H4 (cell line): ENCODE measurements at places on chromosomes 7 and 10. TPM values are rescaled to one million over a fixed set of nuclear protein-coding genes. Genes with fewer than 3 reads are reported as not detected.
A peak's percentile ranks its signal among the peaks of the same experiment; 100 is the strongest.

- DNase-seq = peak; percentile 82
Observed at GRCh38 chr7:36473454-36474282, 84.0 kb downstream of the ANLN start.

GRCh38 chr7:151383638-151384351 lies 26.0 kb downstream of the WDR86 start:
- no peak for DNase-seq

DNA sequence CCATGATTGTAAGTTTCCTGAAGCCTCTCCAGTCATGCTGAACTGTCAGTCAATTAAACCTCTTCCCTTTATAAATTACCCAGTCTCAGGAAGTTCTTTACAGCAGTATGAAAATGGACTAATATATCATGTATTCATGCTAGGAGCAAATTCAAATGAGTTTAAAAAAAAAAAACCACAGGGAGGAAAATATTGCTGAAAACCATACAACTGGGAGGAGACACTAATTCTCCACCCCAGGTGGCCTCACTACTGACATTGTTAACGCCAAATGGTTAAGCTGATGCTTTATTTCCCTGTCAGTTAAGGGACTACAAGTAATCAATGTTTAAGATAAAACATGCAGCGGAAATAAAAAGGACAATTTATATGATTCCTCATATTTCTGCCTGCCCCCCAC lies 55.1 kb downstream of the PDE1C start:
- DNase-seq = no peak

The PIP4K2A gene
- 10.8 and 28.5 TPM in 2 replicates for total RNA-seq

The GDF2 gene
- total RNA-seq = not detected in 2 replicates

DNA sequence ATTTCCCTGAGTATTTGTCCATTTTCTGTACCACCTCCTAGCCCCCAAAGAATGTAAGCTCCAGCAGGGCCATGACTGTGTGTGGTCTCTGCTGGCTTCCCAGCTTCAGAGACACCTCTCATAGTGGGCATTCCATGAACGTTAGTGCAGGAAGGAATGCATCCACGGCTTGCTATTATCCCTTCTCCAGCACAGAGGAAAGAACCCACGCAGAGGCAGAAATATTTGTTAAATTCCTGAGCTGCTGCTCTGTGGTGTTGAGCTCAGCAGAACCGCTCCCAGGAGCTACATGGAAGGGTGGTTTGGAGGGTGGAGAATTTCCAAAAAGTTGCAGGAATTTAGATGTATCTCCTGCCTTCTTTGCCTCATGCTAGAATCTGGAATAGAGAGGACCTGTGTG lies 275.2 kb downstream of the POU6F2 start:
- DNase-seq = no peak

The TET1 gene
- total RNA-seq = 2.0 TPM in 2 replicates

The ADIRF gene
- not detected in 2 replicates for total RNA-seq

GRCh38 chr7:108498481-108498880 lies 27.5 kb downstream of the PNPLA8 start:
- no peak for DNase-seq

The HOGA1 gene
- total RNA-seq = 0.97 and 1.3 TPM in 2 replicates

DNA sequence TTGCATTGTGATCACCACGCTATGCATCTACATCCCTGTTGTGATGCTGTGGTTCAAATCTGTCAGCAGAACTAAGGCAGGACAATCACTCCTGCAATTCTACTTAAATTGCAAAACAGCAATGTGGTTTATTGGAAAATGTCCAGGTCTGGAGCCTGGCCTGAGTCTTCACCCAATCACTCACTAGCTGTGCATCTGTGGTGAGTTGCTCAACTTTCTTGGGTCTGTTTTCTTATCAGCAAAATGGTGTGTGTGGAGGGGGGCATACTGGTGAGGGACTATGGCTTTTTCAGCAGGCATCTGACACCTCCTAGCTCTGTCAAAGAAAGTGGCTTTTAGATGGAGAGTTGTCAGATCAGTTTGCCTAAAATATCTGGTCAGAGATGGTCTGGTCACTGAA lies 108.3 kb upstream of the FEZF1 start:
- peak; percentile 63 for DNase-seq

The CNPY4 gene
- total RNA-seq = 31.9 and 33.1 TPM in 2 replicates

The PGAM2 gene
- total RNA-seq = not detected in 2 replicates

The PRR15 gene
- 0.58 and 1.2 TPM in 2 replicates for total RNA-seq

The CCL24 gene
- total RNA-seq = not detected in 2 replicates

GRCh38 chr7:1055491-1055955 lies 11.2 kb downstream of the GPR146 start:
- no peak for DNase-seq

The SEMA4G gene
- 0.27 and 0.89 TPM in 2 replicates for total RNA-seq

DNA sequence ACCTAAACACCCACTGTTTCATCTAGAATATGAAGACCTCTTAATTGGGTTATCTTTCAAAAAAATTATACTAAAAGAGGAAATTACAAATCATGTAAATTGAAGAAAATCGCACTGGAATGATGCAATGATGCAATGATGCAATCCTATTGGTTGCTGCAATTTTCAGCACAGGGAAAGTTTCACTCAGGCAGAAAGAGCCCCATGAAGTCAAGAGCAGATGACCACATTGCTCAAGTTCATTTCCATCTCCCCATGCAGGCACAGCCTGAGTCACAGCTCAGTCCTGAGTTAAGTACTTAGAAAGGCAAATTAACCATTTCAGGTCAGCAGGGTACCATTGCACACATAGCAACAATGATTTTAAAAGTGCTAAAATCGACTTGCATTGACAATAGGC lies 180.3 kb upstream of the MYO3A start:
- DNase-seq = peak; percentile 56

DNA sequence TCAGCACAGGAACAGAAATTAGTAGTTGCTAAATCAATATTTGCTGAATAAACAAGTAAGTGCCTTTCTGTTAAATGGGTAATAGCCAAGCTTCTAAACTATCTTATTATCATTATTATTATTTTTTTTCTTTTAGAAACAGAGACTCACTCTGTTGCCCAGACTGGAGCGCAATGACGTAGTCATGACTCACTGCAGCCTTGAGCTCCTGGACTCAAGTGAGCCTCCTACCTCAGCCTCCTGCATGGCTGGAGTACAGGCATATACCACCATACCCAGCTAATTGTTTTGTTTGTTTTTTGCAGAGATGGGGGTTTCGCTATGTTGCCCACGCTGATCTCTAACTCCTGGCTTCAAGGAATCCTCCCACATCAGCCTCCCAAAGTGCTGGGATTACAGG lies 12.3 kb upstream of the ELN start:
- no peak for DNase-seq

The SHH gene
- not detected in 2 replicates for total RNA-seq

DNA sequence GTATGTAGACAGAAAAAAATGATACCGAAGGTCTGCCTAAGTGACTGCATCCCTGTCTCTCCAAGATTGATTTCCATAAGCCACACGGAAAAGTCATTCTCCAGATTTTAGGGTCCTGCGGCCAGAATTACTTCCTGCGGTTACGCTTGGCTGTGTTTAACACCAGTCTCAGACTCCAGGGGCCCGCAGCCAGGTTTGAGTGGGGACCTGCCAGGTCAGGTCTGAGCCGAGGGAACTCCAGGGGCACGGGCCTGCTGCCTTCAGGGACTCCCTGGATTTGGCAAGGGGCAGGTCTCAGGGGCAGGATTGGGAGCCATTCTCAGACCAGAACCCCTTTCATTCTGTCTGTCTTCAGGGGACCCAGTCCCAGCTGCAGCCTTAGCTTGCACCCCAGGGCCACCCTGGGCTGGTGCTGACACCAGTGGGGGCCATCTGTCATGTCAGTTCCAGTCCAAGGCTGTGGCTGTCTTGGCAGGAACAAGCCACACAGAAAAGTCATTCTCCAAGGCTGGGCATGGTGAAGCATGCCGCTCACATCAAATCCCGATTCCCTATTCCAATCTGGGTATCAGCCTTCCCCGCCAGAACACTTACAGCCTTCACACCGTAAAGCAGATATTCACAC lies 39.0 kb downstream of the TMEM120A start:
- DNase-seq = no peak

- no peak for DNase-seq
Observed at GRCh38 chr7:113918946-113919345, at the start of gene PPP1R3A. TSS of gene PPP1R3A (minus strand) at chr7:113919009. CDS start at chr7:113918996, 13 bp downstream.

GRCh38 chr7:82204694-82205093 lies 238.9 kb downstream of the CACNA2D1 start:
- peak; percentile 91 for DNase-seq

DNA sequence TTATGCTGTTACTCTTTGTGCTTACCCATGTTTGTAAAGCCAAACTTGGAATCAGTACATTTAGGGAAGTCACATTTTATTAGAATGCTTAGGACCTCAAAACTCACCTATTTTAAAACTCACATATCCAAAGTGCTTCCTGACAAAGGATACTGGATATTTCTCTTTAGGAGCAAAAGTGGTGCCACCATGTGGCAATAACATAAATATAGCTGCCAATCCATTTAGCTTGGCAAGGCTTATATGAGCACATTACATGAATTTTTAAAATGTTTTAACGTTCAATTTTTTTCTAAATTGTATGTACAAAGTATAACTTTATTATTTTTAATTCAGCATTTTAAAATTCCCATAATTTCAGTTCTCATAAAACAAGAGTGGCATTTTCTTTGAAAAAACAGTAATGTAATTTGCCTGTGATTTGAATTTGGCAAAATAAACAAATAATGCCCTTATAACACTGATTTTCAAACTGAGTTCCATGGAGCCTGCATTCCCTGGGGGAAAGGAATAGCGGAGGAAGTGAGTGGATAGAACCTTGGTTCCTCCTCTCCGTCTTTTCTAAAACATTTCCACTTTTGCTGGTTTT lies 75.4 kb downstream of the HDAC9 start:
- DNase-seq = peak; percentile 85

The ATAD1 gene
- total RNA-seq = 0.81 TPM in 1 of 2 replicates, not detected in the other

- no peak for DNase-seq
Observed at GRCh38 chr7:44251269-44251668, 50.5 kb downstream of the YKT6 start.

DNA sequence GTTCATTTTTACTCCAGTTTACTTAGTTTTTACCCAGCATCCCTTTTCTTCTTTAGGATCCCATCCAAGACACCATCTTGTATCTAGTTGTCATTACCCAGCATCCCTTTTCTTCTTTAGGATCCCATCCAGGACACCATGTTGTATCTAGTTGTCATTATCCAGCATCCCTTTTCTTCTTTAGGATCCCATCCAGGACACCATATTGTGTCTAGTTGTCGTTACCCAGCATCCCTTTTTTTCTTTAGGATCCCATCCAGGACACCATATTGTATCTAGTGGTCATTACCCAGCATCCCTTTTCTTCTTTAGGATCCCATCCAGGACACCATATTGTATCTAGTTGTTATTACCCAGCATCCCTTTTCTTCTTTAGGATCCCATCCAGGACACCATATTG lies 63.4 kb upstream of the GJD4 start:
- DNase-seq = no peak

The CACNA2D1 gene
- total RNA-seq = 28.0 and 33.2 TPM in 2 replicates

DNA sequence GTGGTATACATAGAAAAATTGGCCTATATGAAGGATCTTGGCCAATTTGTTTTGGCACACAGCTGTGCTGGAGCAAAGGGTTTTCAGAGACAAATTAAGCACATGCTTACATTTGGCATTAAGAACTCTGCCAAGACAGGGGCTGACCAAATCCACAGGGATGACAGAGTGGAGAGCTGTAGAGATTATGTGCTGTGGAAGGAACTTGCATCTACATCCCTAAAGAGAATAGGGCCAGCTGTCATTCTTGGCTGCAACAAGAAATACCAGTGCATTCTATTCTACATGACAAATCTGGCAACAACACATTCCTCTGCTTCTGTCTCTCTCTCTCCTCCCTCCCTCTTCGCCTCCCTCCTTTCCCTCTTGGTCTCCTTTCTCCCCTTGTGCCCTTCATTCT lies 75.6 kb downstream of the POM121L12 start:
- DNase-seq = no peak

GRCh38 chr7:139725077-139725476 lies 52.7 kb downstream of the HIPK2 start:
- peak; percentile 93 for DNase-seq

The RSPH10B2 gene
- total RNA-seq = 0.06 TPM in 1 of 2 replicates, not detected in the other

DNA sequence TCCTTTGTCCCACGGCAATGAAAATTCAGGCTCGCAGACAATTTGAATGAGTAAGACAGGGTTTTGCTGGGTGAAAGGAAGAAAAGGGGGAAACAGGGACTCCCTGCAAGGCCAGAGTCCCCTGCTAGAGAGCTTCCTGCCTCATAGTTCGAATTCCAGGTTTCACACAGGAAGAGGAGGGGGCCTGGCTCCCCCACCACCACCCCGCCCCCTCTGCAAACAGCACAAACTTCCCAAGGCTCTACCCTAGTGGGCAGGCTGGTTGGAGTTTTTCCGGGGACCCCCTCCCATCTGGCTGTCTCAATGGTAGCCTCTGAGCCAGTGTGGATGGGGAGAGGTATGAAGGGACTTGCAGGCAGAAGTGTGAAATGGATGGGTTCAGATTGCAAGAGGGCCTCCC lies 57.4 kb upstream of the NEBL start:
- no peak for DNase-seq

- DNase-seq = no peak
Observed at GRCh38 chr10:42962902-42963231, 114.0 kb upstream of the RET start.

GRCh38 chr10:98074315-98074911 lies 44.0 kb upstream of the CRTAC1 start:
- DNase-seq = no peak

The WDR86 gene
- total RNA-seq = 0.88 TPM in 1 of 2 replicates, not detected in the other

DNA sequence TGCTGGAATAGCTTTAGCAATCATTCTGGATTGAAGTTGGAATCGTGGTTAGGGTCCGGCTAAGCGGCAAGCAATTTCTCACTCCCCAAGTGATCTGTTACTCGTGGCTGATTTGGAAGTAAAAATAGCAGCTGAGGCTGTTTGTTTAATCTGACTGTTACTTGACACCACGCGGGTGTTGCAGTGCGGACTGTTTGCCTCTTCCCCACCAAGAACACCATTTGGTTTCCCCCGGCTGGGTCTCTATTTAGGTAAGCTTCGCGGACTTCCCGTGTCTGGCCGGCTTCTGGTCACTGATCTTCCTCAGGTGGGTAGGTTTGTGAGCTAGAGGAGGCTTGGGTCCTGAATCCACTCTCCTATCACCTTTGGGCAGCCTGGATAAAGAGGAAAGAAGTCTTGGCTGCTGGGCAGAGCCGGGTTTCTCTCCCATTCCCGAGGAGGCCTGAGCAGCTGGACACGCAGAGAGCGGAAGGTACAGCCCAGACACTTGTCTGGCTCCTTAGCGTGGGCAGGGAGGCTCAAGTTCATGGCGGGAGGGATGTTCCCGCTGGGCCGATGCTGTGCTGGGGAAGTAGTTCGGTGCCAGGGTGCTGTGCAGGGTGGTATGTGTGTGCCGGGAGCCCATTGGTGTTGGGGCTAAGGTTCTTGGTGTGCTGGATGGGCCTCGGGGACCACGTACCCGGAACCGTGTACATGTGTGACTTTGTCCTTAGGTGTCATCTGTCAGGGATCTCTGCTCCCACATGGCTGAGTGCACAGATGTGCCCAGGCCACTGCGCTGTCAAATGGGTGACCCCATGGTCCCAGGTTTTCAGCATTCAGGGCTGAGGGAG lies at the start of gene C10orf71:
C10orf71 (plus strand) TSS at position 188 of the 833 bp plus-strand sequence. CDS start 23,376 bp downstream, outside the sequence.
- no peak for DNase-seq
